ENCODE measurements at places on chromosomes 3 and 15.

- no peak for DNase-seq
Observed at GRCh38 chr15:63401078-63401477, 19.4 kb upstream of the CA12 start.

GRCh38 chr15:94238539-94239118, 7.3 kb downstream of the MCTP2 start:
- DNase-seq: no peak

- no peak for DNase-seq
Observed at GRCh38 chr15:94235646-94236045, 4.3 kb downstream of the MCTP2 start.

GRCh38 chr3:31455524-31455923, 77.2 kb upstream of the STT3B start:
- no peak for DNase-seq

GRCh38 chr3:154862265-154862664, 217.9 kb upstream of the MME start:
- no peak for DNase-seq

- DNase-seq: no peak
Observed at GRCh38 chr15:52419494-52419893, 109.2 kb downstream of the MYO5A start.

- DNase-seq: no peak
Observed at GRCh38 chr3:190099099-190099498, 21.6 kb downstream of the P3H2 start.

DNA sequence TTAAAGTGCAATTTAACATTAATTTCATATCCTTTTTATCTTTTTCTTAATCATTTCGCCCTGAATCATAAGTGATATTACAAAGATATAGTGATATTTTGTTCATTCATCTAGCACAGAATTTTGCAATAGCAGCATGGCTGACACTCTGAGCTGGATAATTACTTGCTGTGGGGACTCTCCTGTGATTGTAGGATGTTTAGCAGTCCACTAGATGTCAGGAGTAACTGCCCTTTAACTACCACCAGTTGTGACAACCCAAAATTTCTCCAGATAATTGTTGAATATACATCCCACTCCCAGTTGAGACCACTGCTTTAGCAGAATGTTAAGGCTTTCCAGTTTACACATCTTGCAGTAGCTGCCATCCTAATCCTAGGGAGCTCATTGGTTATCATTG, 196.8 kb upstream of the MBNL1 start:
- no peak for DNase-seq

DNA sequence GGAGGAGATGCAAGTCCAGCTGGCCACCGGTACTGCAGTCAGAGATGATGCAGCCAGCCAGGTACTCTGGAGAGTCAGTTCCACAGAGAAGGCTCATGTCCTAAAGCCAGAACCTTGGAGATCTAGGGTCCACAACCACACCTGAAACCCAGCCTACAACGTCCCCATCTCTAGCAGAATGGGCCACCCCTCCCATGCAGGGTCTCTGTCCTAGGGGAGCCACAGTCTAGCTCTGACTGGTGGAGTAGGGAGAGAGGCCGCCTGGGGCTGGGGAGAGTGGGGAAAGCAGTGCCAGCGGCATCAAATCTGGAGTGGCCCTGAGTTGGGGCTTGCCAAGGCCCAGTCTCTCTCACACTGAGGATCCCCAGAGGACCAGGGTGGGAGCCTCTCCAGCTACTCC, 43.5 kb downstream of the PTH1R start:
- DNase-seq: no peak

- no peak for DNase-seq
Observed at GRCh38 chr3:38268522-38268921, 2.9 kb downstream of the SLC22A13 start.

DNA sequence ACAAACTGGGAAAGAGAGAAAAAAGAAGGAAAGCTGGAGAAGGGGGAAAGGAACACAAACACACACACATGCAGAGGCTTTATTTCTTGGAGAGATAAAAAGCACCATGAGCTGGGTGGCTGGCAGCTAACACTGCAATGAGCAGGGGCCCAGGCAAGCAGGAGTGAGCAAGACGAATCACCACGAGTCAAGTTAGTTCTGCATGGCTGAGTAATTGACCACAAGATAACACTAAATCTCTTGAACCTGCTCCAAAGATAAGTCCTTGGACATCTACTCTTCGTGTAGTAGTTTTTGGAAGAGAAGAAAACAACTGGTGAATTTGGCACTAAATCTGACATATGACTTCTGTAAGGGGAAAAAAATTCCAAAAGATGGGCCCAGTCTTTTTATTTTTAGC, 100.9 kb downstream of the MYO5A start:
- no peak for DNase-seq

- no peak for DNase-seq
Observed at GRCh38 chr3:31988271-31988670, 6.7 kb downstream of the ZNF860 start.

- DNase-seq: no peak
Observed at GRCh38 chr15:88708655-88709054, 69.8 kb downstream of the ISG20 start.

DNA sequence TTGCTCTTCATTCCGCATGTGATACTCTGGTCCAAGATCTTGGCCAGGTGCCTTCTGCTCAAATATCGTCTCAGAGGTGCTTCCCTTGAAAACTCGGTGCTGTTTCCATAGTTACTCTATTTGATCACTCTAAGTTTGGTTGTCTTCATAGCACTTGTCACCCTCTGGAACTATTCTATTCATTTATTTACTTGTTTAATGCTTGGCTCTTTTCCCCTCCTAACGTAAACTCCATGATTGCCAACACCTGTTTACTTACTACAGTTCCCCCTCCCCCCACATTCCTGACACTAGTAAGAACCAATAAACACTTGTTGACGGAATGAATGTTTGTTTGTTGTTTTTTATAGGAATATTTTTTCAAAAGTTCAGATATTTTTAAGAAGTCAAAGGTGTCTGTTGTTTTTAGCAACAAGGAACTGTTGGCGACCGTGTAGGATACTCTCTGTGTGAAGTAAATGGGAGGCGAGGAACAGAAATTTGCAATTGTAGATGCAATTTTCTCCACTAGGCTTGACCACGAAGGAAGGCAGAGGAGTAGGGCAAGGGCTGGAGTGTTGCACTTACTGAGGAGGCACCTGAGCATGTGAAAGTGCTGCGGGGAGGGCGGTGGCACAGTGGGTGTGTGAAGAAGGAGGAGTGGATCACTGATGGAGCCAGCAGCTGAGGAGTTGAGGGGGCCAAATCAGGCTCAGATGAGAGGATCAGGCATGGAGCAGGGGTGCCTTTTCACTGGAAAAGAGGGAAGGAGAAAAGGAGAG, 48.4 kb downstream of the MOBP start:
- no peak for DNase-seq

GRCh38 chr3:45659661-45660566, 29.3 kb upstream of the SACM1L start:
- peak; percentile 45 for DNase-seq

DNA sequence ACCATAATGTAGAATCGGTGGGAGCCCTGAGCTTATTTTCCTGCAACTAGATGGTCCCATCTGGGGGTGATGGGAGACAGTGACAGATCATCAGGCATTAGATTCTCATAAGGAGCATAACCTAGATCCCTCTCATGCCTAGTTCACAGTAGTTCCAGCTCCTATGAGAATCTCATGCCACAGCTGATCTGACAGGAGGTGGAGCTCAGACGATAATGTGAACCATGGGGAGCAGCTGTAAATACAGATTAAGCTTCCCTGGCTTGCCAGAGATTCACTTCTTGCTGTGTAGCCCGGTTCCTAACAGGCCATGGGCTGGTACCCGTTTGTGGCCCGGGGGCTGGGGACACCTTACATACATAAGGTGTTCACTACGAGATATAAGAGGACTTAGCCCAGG, 67.5 kb upstream of the LRRFIP2 start:
- DNase-seq: no peak

- no peak for DNase-seq
Observed at GRCh38 chr3:177361081-177361938, 164.0 kb upstream of the TBL1XR1 start.

DNA sequence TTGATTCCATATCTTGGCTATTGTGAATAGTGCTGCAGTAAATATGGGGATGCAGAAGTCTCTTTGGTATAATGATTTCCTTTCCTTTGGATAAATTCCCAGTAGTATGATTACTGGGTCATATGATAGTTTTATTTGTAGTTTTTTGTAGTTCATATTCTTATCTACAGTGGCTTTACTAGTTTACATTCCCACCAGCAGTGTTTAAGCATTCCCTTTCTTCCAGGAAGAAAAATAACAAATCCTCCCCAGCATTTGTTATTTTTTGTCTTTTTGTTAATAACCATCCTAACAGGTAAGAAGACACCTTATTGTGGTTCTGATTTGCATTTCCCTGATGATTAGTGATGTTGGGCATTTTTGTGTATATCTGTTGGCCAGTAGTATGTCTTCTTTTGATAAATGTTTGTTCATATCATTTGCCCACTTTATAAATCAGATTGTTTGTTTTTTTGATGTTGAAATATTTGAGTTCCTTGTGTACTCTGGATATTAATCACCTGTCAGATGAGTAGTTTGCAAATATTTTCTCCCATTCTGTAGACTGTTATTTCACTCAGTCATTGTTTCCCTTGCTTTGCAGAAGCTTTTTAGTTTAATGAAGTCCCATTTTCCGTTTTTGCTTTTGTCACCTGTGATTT, 163.3 kb upstream of the THRB start:
- no peak for DNase-seq

- no peak for DNase-seq
Observed at GRCh38 chr3:78825858-78826215, 942.0 kb downstream of the ROBO1 start.

DNA sequence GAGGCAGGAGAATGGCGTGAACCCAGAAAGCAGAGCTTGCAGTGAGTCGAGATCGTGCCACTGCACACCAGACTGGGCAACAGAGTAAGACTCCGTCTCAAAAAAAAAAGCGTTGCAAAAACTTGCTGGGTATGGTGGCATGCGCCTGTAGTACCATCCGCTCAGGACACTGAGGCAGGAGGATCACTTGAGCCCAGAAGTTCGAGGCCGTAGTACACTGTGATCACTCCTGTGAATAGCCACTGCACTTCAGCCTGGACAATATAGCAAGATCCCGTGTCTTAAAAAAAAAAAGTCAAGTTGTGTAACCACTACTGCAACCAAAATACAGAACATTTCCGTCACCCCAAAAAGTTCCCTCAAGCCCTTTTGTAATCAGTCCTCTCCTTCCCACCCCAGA, 1.5 kb downstream of the ARPC4 start:
- DNase-seq: no peak

GRCh38 chr15:42727750-42728381, 9.1 kb downstream of the CDAN1 start:
- no peak for DNase-seq

- no peak for DNase-seq
Observed at GRCh38 chr3:123640740-123641462, 56.0 kb upstream of the HACD2 start.

DNA sequence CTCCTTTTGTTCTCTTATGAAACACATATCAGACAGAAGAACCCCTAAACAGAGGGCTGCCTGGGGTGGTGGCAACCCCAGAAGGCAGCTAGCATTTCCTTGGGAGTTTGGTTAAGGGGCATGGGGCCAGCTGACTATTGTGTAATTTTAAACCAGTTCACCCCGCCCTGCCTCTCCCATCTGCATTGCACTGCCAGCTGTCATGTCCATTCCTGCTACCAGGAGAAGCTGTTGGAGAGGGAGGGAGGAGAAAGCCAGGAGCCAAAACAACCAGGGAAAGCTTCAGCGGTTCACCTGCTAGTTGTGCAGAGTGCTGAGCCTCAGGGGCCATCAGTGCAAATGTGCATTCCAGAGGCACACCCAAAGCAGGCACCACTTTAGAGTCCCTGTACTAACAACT, 47.6 kb upstream of the ATP1B3 start:
- DNase-seq: no peak

DNA sequence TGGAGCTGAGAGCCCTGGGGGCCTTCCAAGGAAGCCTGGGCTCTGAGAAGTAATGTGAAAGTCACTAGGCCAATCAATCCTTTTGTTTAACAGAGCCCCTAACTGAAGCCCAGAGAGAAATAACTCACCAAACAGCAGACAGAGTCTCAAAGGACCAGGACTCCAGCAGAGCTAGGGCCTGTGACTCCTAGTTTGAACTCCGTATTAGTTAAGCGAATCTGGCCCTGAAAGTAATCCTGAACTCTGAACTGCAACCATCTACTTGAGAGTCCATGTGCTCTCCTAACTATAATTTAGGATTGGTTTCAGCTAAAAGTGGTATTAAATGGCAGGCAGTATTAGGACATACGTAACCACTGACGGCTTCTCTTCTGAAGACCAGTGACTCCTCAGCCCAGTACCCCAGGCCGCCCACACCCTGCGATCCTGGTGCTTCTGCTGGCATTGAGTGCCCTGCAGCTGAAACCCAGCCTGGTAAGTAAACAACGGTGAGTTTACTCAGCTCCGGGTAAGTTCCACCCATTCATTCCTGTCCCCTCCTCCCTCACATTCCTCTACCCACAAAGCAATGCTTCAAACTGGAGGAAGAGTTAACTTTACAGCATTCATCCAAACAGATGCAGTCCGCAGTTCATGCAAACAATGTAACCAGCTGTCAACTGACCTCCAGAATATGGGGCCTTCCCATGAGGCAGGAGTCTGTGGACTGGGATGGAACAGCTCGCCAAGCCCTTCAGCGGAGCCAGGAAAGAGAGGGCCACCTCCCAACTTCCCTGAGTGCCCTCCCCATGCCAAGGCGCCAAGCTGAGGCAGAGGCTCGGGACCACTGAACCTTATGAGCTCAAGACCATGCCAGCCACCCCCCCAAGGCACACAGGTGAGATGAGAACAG, 7.3 kb downstream of the MYO5C start:
- no peak for DNase-seq

DNA sequence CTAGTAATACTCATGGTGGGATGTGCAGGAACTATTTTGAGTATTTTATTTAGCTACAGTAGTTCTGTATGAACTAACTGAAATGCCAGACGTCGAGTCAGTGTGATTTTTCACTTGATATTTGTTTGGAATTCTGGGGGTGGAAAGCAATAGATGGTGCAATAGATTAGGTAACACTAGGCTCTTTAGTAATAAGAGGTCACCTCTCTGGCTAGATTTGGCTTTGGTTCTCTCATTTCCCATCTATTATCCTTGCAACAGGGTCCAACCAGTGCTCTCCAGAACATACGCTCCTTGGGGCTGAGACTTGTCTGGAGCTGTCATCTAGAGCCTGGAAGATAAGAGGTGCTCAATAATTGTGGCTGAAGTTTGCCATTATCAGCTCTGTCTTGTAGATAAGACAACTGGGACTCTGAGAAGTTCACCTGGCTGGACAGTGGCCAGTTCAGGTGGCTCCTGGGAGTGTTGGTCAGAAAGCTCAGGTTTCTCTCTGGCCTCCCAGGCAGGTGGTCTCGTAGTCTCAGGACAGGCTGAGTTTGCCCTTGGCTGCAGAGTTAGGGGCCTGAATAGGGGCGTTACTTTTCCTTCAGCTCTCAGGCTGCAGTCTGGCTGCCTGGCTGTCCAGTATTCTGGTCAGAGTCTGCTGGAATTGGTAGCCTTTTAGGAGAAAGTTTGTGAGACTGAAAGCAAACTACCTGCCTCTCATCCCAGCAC, 277.5 kb upstream of the RGMA start:
- DNase-seq: no peak

- no peak for DNase-seq
Observed at GRCh38 chr3:107882881-107883280, 207.9 kb downstream of the CD47 start.

GRCh38 chr3:110419601-110420000, 652.0 kb upstream of the NECTIN3 start:
- no peak for DNase-seq

GRCh38 chr3:47872916-47873315, 70.0 kb downstream of the DHX30 start:
- no peak for DNase-seq
